Activated T-helper 9 cell treated with anti-CD3 and anti-CD28 coated beads, Interleukin-2, amount 50 U/mL, for 16 hours (primary cell): ENCODE measurements at places on chromosomes 11 and 22.

DNA sequence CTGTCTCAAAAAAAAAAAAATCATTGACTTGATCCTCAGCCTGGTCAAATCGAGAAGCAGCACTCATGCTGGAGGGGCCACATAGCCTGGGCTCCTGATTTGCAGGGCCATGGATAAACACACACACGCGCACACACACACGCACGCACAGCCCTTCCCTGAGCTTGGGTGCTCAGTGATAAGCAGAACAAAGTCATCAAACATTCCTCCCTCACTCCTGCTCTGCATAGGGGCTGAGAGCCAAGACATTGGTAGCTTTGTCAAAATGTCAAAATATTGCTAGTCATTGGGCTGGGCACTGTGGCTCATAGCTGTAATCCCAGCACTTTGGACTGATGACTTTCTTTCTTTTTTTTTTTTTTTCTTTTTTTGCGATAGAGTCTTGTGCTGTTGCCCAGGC, 34.0 kb upstream of the A4GALT start:
- no peak for DNase-seq

DNA sequence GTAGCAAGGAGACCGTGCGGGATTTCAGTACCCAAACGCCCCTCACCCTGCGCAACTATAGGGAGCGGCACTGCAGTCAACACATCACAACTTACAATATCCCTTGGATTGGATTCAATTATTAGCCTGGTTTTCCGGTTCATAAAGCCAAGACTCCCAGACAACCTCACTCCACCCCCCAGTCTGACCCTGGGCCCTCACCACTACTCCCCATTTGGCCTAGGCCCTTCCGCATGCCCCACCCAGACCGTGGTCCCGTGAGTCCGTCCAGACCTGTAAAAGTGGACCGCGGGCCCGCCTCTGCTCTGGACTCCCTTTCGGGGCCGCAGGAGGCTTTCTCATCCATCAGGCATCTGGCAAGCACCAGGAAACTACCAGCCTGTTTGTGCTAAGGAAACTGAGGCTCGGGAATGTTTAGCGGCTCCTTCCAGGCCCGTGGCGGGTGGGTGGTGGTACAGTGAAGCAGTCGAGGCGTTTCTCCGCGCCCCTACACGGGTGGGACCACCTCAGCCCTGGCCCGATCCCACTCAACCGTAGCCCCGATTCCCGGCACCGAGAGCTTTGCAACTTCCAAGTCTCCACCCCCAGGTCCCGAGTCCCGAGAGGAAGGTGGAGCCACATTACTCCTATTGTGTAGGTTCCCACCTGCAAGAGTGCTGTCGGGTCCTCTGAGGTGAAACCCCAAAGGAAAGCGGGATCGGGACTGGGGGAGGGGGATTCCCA, 679 bp upstream of the DPP3 start:
- DNase-seq, result no peak

GRCh38 chr11:113465786-113466185, 9.4 kb downstream of the DRD2 start:
- no peak for DNase-seq

DNA sequence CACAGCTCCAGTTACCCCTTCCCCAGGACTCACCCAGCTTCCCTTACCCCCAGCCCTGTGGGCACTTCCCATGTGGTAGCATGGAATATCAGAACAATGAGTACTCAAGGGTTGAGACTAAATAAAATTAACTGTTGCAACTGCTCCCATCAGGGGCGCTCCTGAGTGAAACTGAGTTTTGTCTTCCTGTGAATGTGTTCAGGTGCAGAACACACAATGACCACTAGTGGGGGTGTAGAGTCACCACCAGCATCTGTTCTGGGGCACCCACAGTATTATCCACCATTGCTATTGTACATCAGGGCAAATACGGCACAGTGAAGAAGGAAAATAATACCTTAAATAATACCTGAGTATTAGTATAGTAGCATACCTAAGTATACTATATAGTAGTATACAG, 689.7 kb downstream of the TBC1D22A start:
- DNase-seq, result no peak

DNA sequence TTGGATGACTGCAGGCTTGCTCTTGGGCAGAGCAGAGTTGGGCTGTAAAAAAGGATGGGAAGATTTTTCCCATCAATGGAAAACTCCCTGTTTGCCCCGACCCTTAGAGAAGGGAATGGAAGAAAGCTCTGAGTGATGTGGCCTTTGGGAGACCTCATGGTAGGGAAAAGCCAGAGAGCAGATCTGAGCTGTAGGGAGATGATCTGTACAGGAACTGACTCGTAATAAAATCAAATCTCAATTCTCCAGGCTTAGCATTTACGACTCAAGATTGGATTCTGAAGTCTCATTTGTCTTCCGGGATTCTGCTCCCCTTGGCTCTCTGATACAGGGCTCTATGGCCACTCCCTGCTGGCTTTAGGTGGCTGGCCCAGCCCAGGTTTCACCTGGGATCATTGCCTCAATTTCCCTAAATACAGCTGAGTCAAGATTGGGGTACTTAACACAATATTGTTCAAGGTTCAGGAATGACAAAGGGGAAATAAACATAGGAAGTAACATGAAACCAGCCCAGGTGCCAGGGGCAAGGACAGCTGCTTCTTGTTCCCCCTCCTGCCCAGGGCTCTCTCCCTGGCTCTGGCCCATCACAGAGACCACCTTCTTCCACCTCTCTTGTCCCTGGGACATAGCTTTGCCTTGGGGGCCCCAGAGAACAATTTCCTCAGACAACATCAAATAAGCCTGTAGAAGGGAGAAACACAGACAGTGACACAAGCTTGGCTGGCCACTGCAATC, 38.4 kb upstream of the THY1 start:
- no peak for DNase-seq

GRCh38 chr22:21780259-21780658, 44.7 kb upstream of the YPEL1 start:
- DNase-seq, result no peak

DNA sequence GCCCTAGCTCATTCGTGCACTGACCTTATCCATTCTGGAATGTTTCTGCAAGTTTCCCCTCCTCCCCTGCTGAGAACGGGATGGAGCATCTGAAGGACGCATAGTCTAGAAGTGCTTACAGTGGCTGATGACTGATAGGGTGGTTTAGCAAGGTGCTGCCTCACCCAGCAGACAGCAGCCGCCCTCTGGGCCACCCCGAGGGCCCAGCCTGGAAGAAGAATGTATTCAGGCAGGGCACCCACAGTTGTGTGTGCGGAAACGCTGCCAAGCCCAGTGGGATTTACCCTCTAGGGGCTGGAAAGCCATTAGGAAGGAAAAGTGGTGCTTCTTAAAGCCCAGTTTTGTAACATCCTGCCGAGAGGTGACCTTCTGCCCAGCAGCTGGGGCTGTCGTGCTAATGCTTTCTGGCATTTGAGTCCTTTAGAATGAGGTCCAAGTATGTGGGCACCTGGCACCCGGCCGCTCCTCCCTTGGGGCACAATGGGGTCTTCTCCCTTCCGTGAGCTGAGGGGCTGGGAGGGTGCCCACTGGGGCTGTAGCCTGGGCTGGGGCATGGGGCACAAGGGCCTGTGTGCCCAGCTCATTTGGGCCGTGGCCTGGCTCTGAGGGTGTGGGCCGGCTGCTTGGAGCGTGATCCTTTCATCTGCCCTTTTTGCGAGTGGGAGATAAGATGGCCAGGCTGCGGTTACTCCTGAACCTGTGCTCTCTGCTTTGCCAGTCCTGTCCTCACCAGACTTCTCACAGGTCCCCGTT, 14.4 kb downstream of the FBLN1 start:
- DNase-seq, result no peak

DNA sequence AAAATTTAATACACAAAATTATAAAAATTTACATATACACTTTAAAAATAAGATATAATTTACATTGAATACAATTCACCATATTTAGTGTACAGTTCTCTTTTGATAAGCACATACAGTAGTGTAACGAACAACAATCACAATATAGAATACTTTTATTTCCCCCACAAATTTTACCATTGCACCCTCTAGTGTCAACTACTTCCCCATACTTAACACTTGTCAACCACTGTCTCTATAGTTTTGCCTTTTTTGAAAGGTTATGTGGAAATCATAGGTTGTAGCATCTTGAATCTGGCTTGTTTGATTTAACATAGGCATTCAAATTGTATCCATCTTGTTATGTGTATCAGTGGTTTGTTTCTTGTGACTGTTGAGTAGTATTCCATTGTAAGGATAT, 21.3 kb upstream of the PANX1 start:
- DNase-seq, result no peak

DNA sequence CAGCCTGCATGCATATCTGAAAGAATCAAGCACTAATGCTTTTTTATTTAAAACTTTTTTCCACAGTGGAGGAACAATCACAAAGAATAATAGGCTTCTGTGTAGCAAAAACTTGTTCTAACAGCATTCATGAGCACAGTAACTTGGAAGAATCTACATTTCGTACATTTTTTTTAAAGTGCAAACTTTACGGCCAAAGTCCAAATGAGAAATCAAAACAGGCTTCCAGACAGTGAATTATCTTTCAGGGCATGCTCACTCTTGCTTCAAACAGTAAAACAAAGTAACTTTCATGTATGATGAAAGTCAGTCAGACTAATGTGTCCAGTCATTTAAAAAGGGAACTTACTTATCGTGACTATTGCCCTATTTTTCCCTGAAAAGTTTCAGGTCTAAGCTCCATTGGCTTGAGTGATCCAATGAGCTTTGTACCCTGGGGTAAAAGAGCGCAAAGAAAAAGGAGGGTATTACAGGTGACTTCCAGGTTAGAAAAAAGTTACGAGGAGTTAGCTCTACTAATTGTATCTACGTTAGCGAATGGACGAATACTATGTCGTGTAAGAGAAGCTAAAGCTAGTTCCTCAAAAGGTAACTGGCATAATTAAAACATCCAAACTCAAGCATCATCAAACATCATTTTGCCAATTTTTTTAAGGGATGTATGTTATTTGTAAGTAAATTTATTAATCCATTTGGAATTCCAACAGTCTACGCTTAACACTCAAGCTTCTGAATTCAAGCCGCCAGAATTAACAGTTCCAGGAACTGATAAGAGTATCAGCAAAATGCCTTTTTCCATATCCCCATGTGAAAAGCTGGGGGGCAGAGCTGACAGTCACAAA, 1.7 kb downstream of the PICALM start:
- no peak for DNase-seq

DNA sequence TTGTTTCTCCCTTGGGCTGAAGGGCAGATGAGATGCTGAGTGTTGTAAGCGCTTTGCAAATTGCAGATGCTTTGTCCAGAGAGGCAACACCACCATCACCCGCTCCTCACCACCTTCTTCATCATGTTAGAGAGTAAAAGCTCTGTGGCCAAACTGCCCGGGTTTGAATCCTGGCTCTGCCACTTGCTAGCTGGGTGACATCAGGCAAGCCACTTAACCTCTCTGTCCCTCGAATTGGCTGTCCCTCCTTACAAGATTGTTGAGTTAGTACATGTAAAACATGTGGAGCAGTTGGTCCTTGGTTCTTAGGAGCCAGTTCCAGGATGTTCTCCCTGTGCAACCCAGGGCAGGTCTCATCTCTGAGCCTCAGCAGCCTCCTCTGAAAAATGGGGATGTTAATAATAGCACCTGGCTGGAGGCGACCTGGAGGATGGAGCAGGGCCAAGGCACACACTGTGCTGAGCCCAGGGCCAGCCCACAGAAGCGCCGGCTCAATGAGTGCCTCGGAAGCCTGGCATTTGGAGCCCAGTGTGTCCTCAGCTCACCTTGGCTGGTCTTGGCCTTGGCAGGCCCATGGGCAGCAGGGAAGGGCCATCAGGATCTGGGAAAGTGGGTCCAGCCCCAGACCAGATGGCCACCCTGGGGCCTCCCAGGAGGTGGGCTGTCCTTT, 10.5 kb downstream of the C11orf86 start:
- DNase-seq, result no peak

- no peak for DNase-seq
Observed at GRCh38 chr11:119445850-119446249, 22.9 kb upstream of the THY1 start.

DNA sequence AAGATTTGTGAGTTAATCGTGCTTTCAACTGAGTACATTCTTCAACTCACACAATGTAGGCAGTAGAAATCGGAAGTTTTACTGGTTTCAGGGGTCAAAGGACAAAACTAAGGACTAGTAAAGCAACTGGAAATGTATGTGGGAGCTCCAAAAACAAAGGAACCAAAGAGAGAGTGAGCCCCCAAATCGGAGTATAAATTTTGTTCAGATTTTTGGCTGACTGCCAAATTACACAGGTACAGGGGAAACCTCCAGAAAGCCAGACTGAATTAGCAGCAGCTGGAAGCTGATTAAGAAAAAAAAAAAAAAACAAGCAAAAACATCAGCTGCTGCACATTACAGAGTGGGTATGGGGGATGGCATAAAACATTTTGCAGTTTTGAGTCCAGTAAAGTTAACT, 75.2 kb upstream of the GNAZ start:
- no peak for DNase-seq

GRCh38 chr11:89267660-89268302, 90.1 kb downstream of the TYR start:
- no peak for DNase-seq

- DNase-seq, result no peak
Observed at GRCh38 chr11:35553831-35554230, 28.4 kb upstream of the PAMR1 start.

DNA sequence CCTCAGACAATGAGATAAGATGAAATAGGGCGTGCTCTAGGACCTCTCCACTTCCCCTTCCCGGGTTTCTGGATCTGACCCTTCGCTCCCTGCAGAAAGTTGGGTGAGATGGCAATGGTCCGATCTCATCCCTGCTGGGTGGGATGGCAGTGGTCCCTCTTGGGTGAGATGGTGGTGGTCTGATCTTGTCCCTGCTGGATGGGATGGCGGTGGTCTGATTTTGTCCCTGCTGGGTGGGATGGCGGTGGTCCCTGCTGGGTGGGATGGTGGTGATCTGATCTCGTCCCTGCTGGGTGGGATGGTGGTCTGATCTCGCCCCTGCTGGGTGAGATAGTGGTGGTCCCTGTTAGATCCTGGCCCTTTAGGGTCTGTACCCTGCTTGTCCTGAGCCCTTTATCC, 21.3 kb downstream of the ST14 start:
- no peak for DNase-seq

- DNase-seq, result no peak
Observed at GRCh38 chr22:32325416-32325801, 32.3 kb upstream of the RFPL3 start.

- DNase-seq, result no peak
Observed at GRCh38 chr11:59918480-59918879, 19.8 kb upstream of the OOSP1 start.

DNA sequence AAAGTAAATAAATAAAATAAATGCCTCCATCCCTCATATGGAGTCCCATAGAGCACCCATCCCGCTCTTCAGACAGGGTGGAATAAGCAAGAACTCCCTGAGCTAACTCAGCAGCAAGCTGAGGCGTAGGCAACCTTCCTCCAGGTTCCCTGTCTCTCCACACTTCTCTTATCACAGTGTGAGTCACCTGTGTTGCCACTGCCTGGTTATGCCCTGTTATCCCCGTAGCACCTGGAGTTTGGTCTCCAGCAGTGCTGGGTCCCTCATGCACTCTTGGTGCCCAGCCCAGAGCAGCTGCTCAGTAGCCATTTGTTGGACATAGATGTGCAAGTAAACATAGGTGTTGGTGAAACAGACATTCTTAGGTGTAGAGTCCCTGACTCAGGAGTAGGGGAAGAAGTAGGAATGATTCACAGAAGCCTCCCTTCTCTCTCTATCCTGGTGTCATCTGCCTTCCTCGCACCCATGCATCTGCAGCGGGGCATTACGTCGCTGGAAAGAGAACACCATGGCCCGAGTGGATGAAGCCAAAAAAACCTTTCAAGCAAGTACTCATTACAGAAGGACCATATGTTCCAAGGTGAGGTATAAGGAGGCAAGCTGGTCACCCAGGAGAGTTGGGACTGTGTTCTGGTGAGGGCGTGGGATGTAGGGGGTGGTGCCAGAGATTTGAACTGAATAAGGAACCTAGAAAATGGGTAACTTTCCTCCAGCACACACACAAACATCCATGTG, 56.0 kb downstream of the PISD start:
- DNase-seq, result no peak
